ENCODE measurements at places on chromosomes 6 and 20.

DNA sequence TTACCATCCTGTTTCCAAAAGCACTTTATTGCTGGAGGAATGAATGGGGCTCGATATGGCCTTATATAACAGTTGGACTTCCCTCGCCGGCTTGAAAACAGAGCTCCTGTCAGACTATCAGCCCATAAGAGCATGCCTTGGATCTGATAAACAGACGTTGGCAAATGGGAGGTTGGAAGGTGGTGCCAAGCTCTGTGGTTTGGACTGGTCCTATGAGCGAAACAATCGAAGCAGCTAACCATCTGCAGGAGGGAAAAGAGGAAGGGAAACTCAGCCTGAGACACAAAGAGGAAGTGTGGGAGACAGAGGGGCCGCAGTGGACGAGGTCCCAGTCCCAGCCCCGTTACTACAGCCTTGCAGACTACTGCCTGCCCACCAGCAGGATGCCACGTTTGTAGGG, 92.9 kb downstream of the TFAP2C start:
- no peak for DNase-seq

- no peak for DNase-seq
These were observed 1034.9 kb downstream of the EYS start for GRCh38 chr6:64672131-64672530.

DNA sequence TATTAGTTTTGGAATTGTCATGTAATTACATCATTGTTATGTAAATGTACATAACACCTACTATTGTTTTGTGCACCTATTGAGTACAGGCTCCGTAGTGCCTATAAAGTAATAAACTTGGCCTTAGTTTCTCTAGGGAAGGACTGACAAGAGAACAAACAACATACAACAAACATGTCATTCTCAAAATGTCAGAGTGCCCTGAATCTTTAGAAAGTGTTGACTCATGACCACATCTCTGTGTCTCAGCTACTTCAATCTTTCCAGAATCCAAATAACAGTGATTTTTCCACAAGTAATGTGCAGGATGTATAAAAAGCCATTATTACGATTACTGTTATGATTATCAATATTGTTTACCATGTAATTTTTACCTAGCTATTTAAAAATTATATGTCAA, 17.2 kb downstream of the LAMP5 start:
- DNase-seq = no peak

- DNase-seq = no peak
These were observed 155.3 kb downstream of the ZNF217 start for GRCh38 chr20:53438368-53438767.

DNA sequence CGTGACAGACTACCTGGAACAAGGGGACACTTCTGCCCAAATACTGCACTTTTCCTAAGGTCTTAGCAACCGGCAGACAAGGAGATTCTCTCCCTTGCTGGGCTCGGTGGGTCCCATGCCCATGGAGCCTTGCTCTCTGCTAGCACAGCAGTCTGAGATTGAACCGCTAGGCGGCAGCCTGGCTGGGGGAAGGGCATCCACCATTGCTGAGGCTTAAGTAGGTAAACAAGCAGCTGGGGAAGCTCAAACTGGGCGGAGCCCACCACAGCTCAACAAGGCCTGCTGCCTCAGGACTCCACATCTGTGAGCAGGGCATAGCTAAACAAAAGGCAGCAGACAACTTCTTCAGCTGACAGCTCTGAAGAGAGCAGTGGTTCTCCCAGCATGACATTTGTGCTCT, 87.8 kb upstream of the ASCC3 start:
- DNase-seq = no peak

- DNase-seq = no peak
These were observed 17.4 kb upstream of the ELOVL5 start for GRCh38 chr6:53366128-53366641.

DNA sequence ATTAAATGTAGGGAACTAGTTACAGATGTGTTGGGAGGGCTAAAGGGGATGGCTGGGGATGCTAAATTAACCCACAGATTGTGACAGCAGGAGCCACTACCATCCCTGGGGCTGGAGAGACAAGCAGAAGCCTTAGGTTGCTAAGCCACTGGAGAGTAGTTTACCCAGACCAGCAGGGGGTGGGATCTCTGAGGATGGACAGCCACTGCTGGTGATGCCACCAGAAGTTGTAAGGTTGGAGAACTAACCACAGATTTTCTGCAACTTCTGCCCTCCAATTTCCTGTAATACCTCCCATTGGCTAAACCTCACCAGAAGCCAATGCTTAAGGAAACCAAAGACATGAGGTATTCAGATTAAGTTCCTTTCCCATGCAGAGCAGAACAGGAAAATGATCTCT, 139.6 kb upstream of the NOX3 start:
- DNase-seq = no peak

DNA sequence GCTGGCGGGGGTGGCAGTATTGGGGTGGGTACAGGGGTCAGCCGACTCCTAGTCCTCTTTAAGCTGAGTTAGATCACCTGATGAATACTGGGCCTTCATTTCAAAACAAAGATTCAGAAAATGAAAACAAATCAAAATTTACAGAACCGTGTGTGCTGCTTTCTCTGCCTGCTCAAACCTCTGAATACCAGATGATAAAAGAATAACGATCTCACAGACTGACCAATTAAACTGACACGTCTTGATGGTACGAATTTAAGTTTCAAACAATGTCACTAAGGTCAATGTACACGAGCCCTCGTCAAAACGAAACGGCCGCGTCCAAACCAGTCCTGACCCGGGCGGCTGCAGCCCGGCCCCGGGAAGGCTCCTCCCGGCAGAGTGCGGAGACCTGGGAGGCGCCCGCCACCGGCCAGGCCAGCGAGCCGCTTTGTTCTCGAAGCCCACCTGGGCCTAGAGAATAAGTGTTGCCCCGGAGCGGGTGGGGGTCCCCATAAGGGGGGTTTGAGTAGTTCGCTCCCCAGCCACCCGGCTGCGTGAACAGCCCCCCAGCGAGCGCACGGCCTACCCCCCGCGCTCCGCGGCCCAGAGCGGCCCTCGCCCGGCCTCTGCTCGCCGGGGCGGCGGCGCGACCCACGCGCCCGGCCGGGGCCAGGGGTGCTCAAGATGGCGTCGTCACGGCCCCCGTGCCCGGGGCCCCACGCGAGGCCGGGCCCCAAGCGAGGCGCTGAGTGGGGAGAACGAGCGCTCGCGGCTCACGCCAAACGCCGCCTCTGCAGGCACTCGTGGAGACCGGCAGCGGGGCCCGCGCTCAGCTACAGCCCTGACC, 728 bp downstream of the PSMA7 start:
- DNase-seq = peak; percentile 68

DNA sequence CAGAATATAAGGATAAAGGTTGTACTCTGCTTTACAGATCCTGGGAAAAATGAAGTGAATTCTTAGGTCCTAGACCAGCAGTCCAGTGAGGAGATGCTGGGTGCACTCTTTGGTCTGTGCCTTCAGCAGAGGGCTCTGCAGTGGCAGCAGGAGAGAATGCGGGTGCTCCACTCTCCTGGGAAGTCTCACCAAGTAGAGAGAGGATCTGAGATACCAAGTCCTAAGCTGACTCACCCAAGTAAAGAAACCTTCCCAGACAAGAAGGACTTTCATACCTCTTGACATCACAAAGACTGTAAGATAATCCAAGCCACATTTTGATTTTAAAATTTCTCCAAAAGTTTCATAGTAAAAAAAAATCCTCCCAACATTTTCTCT, 116.9 kb upstream of the EMILIN3 start:
- DNase-seq = no peak

- DNase-seq = no peak
These were observed 165.3 kb downstream of the ZDHHC14 start for GRCh38 chr6:157546321-157546720.

DNA sequence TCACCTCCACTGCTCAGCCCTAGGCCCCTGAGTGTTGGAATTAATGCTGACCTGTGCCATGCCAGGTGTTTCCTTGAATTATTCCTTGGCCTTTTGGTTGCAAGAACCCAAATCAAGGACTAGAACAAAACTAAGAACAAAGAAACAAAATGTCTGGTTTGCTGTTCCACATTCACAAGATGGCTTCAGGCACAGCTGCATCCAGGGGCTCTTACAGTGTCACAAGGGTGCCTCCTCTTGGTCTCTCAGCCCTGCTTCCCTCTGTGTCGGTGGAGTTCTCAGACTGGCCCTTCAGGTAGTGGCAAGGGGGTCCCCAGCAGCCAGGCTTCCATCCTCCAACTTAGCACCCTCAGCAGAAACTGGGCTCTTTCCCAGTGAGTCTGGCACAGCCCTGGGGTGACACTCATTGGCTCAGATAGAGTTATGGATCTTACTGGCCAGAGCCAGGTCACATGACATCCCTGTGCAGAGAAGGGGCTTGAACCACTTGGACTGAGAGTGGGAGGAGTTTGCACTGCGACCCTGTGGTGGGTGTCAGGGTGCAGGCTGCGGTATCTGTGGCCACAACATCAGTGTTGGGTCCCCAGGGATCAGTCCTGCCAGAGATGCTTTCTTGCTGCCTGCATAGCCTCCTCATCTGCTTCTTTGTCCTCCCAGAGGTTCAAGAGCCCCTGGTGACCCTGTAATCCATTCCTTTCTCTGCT, 427.7 kb upstream of the SULF2 start:
- DNase-seq = no peak

- DNase-seq = no peak
These were observed 310.9 kb downstream of the CDH4 start for GRCh38 chr20:61562897-61563504.

GRCh38 chr20:17747431-17747846, 47.7 kb downstream of the BANF2 start:
- DNase-seq = no peak

- no peak for DNase-seq
These were observed 16.6 kb upstream of the MAPK13 start for GRCh38 chr6:36113703-36114102.

DNA sequence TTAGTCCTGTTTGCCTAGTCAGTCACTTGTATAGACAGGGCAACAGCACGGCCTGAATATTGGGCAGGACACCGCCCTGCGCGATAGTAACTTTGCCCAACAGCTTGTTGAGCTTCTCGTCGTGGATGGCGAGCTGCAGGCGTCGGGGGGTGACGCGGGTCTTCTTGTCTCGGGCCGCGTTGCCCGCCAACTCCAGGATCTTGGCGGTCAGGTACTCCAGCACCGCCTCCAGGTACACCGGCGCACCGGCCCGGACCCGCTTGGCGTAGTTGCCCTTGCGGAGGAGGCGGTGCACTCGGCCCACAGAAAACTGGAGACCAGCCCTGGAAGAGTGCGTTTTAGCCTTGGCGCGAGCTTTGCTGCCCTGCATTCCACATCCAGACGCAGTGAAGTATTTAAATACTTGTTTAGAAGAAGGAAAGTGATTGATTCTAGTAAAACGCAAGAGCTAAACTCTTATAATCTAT, 92.8 kb upstream of the BTN3A2 start:
- peak; percentile 30 for DNase-seq

- DNase-seq = no peak
These were observed 149.9 kb downstream of the MYB start for GRCh38 chr6:135331002-135331401.

DNA sequence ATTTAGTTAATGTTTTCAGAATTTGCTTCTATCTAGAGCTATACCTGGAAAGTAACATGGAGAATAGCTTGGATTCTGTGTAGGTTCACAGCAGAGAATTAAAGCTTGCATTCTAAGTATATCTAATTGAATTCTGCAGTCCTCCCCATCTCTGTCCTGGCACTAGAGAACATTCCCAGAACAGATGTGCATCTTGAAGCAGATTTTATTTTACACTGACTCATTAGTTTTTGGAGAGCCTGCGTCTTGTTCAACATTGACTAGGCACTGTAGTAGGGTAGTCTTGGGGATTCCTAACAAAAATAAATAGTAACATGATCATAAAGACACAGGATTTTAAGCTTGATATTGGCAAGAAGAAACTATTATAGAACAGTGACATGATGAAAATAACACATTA, 36.2 kb upstream of the BAG2 start:
- no peak for DNase-seq

GRCh38 chr20:41367393-41367695, 726 bp upstream of the EMILIN3 start:
- no peak for DNase-seq

GRCh38 chr20:38867062-38867359, 59.2 kb upstream of the FAM83D start:
- no peak for DNase-seq

GRCh38 chr6:5085648-5086293, 630 bp downstream of the PPP1R3G start:
- peak; percentile 55 for DNase-seq

GRCh38 chr6:34301408-34301807, 52.6 kb upstream of the SMIM29 start:
- peak; percentile 51 for DNase-seq

DNA sequence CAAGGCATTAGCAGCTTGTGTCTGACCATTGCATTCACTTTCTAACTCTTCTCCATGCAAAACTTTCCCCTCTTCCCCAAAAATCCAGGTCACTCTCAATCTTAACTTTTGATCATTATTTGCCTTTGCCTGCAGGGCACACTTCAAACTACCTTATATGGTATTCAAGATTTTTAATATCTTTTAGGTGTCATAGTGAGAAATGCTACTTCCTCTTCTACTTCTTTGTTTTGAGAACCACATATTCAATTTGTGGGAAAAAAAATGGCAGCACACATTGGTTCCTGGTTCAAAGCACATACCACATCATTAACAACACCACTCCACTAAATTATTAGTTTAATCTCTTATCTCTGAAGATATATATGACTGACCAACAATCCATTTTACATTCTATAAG, 1267.0 kb upstream of the CITED2 start:
- DNase-seq = no peak

GRCh38 chr20:2403291-2404052, 22.8 kb downstream of the TGM6 start:
- no peak for DNase-seq

DNA sequence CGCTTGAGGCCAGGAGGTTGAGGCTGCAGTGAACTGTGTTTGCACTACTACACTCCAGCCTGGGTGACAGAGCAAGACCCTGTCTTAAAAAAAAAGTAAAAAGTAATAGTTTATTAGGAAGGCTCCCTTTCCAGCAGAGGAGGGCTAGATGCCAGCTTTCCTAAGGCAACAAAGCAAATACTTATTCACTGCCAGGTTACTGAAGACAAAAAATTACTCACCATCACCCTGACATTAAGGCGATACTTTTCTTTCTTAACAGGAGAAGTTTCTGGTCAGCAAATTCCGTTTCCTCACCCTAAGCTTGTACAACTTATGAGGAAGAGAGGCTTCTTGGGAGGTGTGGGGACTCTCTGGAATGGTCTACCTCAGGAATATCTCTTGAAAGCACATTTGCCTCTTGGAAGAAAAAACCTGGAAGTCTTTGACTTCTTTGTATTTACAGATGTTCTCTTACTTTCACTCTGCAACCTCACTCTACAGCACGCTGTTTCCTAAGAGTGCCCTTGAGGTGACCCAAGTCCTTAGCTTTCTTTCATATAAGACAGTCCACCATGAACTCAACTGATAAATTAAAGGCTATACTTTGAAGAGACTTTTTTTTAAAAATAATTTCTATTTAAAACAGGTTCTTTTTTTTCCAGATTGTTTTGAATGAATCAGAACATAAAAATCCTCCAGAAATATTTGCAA, 52.9 kb upstream of the TRAF3IP2 start:
- DNase-seq = no peak

- no peak for DNase-seq
These were observed 28.3 kb downstream of the ZNF831 start for GRCh38 chr20:59191756-59192532.

GRCh38 chr20:50852085-50852484, 57.2 kb downstream of the BCAS4 start:
- no peak for DNase-seq

All from D341Med (cell line).